ENCODE measurements at places on chromosomes 6 and 20. TPM values are rescaled to one million over a fixed set of nuclear protein-coding genes. Genes with fewer than 3 reads are reported as not detected.

DNA sequence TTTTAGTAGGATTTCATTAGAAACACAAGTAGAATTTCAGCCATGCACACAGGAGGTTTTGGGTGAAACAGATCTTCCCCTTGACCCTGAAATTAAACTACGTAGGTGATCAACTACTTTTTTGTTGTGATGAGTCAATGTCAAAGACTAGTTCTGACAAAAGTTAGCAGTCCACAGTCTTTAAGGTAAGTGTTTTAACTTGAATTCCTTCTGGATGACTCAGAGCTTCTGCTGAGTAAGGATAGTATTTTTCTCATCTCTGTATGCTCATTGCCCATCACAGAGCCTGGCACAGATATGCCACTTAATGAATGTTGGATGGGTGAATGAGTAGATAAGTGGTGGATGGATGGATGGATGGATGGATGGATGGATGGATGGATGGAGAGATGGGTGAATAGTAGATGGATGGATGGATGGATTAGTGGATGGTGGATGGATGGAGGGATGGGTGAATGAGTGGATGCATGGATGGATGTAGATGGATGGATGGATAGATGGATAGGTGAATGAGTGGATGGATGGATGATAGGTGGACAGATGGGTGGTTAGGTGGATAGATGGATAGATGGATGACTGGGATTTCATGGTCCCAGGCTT, 165.3 kb downstream of the ZMYND8 start:
- DNase-seq: no peak

GRCh38 chr6:33672808-33673207, 38.7 kb downstream of the UQCC2 start:
- no peak for DNase-seq

DNA sequence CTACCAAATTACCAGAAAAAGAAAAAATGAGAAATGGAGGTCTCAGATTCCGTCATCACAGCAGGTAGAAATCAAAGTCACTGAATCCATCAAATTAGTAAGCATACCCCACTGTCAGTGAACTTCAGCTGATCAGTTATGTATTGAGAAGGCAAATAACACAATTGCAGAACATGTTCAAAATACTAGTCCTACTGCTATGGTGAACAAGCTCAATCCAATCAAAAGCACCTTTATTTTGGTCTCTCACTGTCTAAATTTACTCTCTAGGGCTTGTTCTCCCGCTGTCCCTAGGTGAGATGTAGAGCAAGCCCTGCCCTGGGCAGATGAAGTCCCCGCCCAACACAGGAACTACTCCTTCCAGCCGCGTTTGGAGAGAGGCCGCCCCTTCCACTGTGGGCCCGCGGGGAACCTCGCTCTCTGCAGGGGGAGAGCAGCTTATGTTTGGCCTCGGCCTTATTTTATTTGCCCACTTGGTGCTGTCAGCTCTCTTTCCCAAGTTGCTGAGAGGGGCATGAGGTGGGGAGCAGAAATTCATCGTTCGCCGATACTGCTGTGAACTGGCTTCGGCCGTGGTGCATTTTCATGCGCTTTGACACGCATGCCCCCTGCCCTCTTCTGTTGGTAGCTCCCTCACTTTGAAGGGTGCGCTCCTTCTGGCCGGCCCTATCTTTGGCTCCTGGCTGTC, 14.3 kb upstream of the MAP1LC3A start:
- no peak for DNase-seq

- no peak for DNase-seq
Observed at GRCh38 chr6:2213086-2213485, 32.3 kb downstream of the GMDS start.

DNA sequence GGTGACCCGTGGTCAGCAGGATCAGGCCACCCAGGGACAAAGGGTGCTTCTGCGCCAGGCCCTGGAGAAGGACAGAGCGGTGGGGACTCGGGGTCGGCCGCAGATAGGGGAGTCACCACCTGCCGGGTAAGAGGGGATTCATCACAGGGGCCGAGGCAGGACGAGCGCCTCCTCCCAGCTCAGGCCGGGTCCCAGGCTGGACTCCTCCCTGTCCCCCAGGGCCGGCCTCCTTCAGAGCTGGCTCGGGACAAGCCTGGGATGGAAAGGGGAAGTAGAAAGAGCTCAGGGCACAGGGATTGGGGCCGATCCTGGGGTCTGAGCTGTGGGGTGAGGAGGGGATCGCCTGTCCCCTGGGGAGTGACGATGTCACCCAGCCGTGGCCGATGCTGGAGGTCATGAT, 154.6 kb upstream of the PROKR2 start:
- DNase-seq: no peak

- DNase-seq: no peak
Observed at GRCh38 chr6:163945808-163946207, 531.3 kb downstream of the QKI start.

The CST2 gene
- not detected for polyA plus RNA-seq

DNA sequence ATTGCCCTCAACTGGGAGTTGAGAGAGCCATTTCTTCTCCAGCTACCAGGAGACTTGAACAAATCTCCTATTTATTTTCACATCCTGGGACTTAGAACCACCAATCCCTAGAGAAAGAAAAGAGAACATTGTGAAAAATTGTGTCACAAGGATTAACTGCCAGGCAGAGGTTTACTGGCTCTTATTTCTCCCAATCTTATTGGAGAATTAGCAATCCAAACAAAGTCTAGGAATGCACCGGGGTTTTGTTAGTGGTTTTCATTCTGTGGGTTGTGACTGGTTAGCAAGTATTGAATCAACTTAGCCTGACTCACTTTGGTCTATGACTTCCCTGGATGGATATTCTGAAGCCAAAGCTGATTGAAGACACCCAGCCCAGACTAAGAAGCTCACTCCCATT, 21.2 kb upstream of the ENPP5 start:
- no peak for DNase-seq

The C20orf96 gene
- 36.9 TPM for polyA plus RNA-seq

The OVOL2 gene
- 0.65 TPM for polyA plus RNA-seq

DNA sequence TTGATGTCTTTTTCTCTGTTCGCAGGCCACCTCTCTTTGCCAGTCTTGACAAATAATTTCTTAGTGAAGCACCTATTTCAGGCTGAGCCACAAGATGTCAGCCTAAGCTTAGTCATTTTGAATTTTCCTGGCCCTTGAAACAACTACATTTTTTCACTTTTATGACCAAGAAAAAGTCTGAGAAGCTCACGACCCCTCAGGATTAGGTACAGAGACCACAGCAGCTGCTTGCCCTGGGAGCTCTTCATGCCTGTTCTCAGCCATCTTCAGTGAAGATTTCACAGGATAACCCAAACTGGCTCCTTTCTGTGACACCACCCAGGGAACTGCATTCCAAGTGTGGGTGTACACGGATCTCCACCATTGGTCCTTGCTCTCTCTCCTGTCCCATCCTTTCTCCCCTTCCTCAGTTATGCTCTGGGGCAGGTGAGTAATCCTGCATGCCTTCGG, 38.4 kb upstream of the SPTLC3 start:
- peak; percentile 37 for DNase-seq

- no peak for DNase-seq
Observed at GRCh38 chr20:44735816-44736169, 9.9 kb upstream of the KCNK15 start.

The PPP1R18 gene
- polyA plus RNA-seq: 43.1 TPM

The GPR6 gene
- polyA plus RNA-seq: not detected

DNA sequence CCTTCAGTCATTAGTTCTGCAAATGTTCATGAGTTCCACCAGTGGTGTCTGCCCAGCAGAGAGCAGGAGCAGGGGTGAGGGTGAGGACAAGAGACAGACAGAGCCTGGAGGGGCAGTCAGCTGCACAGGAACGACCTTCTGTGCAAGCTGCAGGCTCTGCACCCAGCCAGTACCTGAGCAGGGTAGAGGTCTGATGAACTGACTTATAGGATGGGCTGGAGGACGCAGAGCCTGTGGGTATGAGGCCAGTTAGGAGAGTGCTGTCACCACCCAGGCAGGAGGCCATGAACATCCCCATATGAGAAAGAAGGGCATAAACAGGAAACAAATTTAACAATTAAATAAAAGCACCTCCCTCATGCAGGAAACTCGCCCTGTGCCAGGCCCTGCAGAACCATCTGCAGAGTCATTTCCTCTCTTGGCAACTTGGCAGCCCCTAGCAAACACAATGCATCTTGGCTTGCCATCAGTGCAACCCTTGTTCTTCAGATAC, 17.9 kb downstream of the C6orf15 start:
- no peak for DNase-seq

DNA sequence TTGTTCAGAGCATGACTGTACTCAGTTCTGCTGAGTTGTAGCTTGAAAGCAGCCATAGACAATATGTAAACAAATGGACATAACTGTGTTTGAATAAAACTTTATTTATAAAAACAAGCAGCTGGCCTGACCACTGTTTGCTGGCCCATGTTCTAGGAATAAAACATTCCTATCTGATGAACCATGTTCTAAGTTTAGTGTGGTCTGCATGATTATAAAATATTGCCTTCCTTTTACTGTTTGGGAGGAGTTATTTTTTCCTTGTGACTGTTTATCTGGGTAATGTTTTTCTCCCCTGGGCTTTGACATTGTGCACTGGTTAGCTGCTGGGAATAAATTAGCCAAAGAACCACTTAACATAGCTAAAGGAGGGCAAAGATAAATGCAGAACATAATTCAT, 55.1 kb downstream of the CDS2 start:
- no peak for DNase-seq

DNA sequence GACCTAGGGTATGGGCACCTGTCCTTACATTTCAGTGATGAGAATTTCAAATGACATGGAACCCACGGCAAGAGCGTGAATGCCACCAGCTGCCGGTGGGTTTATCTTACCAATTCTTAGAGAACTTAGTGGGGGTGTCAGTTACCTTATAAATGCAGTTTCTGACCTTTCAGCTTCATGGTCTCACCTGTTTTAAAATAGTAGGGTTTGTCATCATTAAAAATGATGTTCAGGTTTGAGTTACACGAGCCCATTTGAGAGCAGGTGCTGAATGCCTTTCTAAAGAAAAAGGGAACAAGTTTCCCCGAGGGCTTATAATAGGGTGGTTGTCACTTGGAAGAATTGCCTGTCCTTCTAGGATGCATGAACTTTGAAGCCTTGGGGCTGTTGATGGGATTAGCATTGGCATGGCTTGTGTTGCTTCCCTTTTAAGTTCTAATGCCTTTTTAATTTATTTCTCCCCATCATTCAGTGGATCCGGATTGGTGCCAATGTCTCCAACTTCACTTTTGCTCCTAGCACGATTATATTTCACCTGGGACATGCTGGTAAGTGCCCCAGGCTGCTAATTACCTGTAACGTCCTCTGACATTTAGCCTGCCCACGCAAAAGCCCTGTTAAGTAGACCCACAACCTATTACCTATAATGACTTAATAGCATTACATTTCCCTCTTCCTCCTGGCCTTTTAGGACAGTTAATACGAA, 27.9 kb downstream of the GHRH start:
- DNase-seq: no peak

The RIMS1 gene
- polyA plus RNA-seq: 2.5 TPM

GRCh38 chr20:60800185-60800584, 451.9 kb upstream of the CDH4 start:
- no peak for DNase-seq

The CDSN gene
- polyA plus RNA-seq: not detected

DNA sequence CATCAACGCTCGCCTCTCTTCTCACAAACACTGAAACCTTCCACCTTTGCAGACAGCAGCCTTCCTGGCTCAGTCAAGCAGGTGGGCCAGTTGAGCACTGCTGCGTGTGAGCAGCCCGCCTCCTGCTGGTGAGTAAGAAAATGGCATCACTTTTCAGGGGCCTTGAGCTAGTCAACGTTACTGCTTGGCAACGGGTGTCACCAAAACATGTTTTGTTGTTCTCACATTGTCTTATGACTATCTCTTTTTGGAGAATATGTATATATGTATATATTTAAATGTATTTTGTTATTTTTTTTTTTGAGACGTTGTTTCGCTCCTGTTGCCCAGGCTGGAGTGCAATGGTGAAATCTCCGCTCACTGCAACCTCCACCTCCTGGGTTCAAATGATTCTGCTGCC, 97.0 kb upstream of the AGPAT4 start:
- DNase-seq: peak; percentile 40

The EYS gene
- 0.70 TPM for polyA plus RNA-seq

DNA sequence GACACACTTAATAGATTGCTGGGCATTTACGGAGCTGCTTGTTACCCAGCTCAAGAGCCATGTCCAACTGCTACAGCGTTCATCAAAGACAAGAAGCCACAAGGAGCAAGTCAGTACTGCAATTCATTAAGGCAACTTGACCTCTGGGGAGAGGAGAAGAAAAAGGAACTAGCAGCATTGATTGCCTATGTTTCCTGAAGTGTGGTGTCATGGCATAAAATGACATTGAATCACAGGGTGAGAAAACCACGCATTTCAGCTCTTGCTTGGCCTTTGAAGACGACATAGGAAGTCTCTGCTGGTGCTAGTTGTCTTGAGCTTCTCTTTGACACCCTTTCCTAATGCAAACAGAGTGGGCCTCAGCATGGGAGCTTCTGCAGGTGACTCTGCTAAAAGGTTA, 139.1 kb downstream of the CDH26 start:
- DNase-seq: no peak

DNA sequence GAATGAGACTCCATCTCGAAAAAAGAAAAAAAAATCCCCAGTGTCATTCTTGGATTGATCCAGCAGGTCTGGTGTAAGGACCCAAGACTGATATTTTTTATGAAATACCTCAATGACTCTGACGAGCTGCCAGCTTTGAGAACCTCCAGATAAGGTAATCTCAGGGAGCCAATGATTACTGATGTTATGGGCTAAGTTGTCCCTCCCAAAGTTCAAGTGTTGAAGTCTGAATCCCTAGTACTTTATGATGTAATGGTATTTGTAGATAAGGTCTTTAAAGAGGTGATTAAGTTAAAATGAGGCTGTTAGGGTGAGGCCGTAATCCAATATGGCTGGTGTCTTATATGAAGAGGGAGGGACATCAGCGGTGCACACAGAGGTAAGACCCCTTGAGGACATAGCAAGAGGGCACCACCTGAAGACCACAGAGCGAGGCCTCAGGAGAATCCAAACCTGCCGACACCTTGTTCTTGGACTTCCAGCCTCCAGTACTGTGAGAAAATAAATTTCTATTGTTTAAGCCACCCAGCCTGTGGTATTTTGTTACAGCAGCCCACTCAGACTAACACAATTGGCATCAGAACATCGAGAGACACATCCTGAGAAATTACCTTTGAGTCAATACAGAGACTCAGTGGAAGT, 19.7 kb upstream of the DDO start:
- DNase-seq: no peak

The SRMS gene
- 0.16 TPM for polyA plus RNA-seq

DNA sequence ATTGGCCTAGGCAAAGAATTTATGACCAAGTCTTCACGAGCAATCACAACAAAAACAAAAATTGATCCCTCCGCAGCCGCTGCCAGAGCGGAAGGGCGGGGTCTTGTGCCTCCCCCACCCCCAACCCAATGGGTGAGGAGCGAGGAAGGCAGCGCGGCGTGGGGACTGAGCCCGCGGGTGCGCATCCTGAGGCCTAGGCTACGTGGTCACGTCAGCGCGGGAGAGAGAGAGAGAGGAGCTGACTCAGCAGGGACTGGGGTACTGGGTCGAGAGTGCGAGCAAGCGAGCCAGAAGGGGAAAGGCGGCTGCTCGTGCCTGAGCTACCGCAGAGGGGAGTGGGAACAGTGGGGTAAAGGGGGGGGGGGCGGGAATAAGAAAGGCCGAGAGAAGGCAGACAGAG, 90.1 kb upstream of the FERMT1 start:
- no peak for DNase-seq
